ENCODE measurements at places on chromosomes 3 and 15.

DNA sequence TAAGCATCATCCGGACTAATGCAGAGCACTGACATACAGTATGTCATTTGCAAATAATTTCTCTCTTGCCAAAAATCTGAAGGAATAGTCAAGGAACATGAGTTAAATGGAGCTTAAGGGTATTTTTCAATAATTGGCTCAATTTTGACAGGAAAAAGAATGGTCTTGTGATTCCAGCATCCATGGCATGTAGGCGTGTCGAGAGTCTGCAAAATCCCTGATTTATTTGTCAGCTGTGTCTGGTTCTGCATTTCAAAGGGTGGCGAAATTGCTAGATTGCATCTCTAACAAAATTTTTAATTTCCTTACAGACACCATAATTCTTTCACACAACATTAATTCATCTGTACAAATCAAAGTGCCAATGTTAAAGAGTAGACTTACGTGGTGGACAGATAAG lies 65.4 kb upstream of the TBC1D23 start:
- DNase-seq: no peak

DNA sequence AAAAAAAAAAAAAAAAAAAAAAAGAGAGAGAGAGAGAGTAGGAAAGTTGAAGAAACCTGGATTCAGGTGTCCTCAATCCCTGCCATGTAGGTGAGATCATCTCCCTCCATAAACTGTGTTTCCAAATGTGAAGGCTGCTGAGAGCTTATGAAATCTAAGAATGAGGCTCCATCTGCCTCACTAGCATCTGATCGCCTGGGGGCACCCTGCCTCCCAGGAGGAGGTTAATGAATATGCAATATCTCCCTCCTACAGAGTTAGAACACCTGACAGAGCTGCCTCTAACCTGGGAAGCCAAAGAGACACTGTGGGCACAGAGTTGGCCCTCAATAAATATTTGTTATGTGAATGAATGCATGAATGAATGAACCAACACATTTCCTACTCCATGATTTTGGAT lies 23.8 kb upstream of the ZNF148 start:
- DNase-seq: no peak

DNA sequence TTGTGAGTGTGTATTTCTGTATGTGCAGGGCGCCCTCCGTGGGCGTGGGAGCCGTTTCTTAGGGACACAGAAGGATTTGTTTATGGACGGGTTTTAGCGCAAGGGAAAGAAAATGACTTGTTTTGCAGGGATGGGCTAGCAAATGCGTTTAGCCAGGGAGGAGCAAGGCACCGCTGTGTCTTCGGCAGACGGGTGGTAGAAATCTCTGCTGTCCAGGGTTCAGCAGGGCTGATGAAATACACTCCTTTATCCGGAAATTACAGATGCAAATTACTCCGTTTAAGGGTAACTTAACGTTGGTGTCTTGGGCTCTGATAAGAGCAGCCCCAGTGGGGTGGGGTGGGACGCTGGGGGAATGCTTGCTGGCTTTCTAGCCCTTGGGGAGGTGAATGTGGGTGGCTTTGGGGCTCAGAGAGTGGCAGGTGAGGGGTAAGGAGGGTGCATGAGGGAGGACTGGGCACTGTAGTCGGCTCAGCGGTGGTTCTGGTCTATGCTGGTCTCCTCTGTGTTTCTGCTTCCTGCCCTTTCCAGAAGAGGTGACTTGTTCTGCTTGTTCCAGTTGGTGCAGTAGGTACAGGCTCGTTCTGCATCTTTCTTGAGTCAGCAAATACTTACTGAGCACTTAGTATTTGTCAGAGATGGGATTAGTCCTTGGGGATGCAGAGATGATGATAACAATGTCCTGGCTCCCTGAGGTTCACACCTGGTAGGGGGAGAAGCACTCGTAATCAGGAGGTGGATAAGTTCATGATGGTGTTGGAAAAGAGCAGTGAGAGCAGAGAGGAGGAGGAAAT lies 954 bp downstream of the SV2B start:
- no peak for DNase-seq

- DNase-seq: peak; percentile 27
These were observed 25.7 kb downstream of the TMOD2 start for GRCh38 chr15:51776952-51777569.

DNA sequence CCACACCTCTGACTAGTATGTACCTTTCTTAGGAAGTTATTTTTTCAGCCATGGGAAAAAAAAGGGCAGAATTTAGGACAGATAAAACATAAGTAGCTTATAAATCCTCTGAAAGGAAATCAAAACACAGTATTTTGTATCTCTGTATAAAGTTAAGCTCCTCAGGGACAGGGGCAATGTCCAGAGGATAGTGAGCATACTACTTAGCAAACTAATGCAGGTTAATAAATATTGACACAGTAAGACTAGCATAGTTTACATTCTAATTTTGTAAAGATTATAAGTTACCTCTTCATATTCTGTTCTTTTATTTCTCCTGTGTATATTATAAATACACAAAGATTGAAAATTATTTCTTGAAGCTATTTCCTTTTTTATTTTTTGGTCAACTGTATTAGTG lies 2.1 kb downstream of the UBE3A start:
- DNase-seq: no peak

DNA sequence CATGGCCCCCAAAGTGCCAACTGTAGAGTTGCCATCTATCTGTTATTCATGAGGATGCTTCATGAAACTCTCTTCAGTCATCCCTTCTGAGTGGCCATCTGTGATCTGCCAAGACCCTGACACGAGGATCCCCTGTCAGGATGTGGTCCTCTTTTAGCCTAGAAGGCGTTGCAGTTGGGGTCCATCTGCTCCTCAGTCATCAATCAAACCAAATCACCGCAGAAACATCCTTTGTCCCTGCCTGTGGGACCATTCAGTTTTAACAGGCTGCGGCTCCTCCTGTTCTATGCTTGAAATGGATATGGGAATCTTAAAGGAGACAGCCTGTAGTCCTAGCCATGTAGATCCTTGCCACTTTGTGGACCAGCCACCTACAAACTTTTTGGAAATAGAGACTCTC lies 5.9 kb upstream of the RPS27L start:
- no peak for DNase-seq

GRCh38 chr3:37240170-37240945 lies 66.0 kb upstream of the LRRFIP2 start:
- DNase-seq: no peak

- DNase-seq: no peak
These were observed 54.3 kb upstream of the THSD4 start for GRCh38 chr15:71060983-71061382.

- DNase-seq: no peak
These were observed 27.3 kb downstream of the STARD5 start for GRCh38 chr15:81296673-81297072.

- no peak for DNase-seq
These were observed 6.3 kb downstream of the THOC7 start for GRCh38 chr3:63857311-63857710.

DNA sequence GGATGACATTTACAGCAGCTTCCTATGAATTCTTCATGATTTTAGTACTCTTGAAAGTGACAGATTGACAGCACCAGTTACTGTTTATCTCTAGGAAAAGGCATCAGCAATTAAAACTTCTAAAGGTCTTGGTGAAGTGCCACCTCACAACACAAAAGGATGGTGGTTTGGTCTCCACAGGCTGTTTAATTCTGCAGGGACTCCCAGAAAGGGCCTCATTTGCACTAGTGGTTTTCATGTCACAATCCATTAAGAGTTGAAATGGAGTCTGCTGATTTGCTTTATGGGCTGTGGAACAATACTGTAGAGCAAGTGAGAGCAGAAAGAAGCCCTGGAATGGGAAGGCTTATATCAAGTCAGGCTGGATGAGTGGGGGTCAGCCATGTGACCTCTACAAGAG lies 225.3 kb upstream of the KCNMB2 start:
- no peak for DNase-seq
